ENCODE measurements at places on chromosomes 16 and 17. TPM values are rescaled to one million over a fixed set of nuclear protein-coding genes. Genes with fewer than 3 reads are reported as not detected.

- H3K27ac ChIP-seq, result no peak overlapping the region
- no peaks in the 10 kb centered on the region for H3K27me3 ChIP-seq
- H3K4me1 ChIP-seq, result no peaks in the 10 kb centered on the region
- DNase-seq, result no peak
Observed at GRCh38 chr16:66960270-66960669, 796 bp upstream of the CES3 start.

RASD1 gene
- total RNA-seq, result 5.7 TPM

GRCh38 chr16:12272264-12272663 is 295.7 kb downstream of the SNX29 start:
- no peaks in the 10 kb centered on the region for H3K27me3 ChIP-seq
- H3K36me3 ChIP-seq, result no peaks in the 10 kb centered on the region
- H3K4me1 ChIP-seq, result no peaks in the 10 kb centered on the region
- DNase-seq, result no peak

KRT25 gene
- total RNA-seq, result not detected

DNA sequence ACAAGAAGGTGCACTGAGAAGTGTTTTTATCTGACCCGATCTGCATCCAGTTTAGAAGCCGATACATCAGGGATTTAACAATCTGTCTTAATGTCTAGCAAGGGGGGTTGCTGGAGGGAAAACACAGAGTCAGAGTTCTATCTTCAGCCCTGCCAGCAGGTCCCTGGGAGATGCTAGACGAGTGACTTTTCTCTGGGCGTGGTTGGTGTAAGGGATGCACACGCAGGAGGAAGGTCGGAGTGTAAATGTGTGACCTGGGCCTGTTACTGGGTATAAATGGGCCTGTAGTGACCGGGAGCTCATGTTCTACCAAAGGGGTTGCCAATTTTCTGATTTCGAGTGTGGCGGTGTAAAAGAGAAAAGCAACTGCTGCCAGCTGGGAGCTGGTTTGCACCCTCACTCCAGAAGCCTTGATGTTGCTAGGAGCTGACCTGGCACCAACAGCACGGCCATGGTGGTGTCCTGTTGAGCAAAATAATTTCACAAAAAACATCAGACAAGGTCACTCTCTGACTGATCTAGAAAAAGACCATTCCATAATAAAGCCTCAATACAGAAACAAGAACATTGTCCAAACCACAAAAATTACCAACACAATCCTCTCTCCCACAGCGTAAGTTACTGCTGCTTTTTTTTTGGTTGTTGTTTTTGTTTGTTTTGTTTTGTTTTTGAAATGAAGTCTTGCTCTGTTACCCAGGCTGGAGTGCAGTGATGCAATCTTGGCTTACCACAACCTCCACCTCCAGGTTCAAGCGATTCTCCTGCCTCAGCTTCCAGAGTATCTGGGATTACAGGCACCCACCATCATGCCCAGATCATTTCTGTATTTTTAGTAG is 1.3 kb upstream of the KCTD13 start:
- no peak overlapping the region for H3K27ac ChIP-seq
- H3K27me3 ChIP-seq, result no peaks in the 10 kb centered on the region
- DNase-seq, result no peak
- H3K4me1 ChIP-seq, result peaks cover 8% of the 10 kb centered on the region
- H3K36me3 ChIP-seq, result peaks cover 2% of the 10 kb centered on the region

- no peaks in the 10 kb centered on the region for H3K27me3 ChIP-seq
- peak; percentile 95 for DNase-seq
- H3K36me3 ChIP-seq, result peaks cover 7% of the 10 kb centered on the region
- H3K4me1 ChIP-seq, result no peaks in the 10 kb centered on the region
Observed at GRCh38 chr17:82105882-82106687, 8.0 kb upstream of the FASN start.

GRCh38 chr16:88988980-88989811 is 12.2 kb upstream of the CBFA2T3 start:
- H3K4me1 ChIP-seq, result no peaks in the 10 kb centered on the region
- no peaks in the 10 kb centered on the region for H3K27me3 ChIP-seq
- H3K36me3 ChIP-seq, result no peaks in the 10 kb centered on the region
- no peak overlapping the region for H3K27ac ChIP-seq

NPB gene
- 2.1 TPM for total RNA-seq

DNA sequence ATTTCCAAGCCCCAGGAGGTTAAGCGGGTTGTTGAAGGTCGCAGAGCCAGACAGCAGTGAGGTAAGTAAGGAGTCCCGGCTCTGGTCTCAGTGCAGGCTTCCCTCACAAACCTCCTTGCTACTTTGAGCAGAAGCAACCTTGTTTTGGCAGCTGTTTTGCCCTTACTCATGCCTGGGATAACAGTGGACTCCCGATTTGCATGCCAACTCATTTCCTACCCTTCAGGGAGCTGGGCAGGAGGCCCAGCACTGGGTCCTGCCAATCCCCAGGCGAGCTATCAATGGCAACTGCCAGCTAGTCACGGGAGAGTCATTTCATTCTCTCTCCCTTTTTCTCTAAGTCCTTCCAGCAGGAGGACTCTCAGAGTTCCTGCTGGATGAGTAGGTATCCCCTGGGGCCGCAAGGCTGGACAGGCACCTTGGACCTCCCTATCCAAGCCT is 72.0 kb upstream of the KSR1 start:
- DNase-seq, result no peak
- H3K4me1 ChIP-seq, result no peaks in the 10 kb centered on the region
- no peak overlapping the region for H3K27ac ChIP-seq
- H3K27me3 ChIP-seq, result no peaks in the 10 kb centered on the region

- peaks cover 37% of the 10 kb centered on the region for H3K36me3 ChIP-seq
- no peak for DNase-seq
Observed at GRCh38 chr16:48291303-48291702, 44.0 kb upstream of the ABCC11 start.

- no peak for DNase-seq
- H3K27me3 ChIP-seq, result no peaks in the 10 kb centered on the region
- no peaks in the 10 kb centered on the region for H3K4me1 ChIP-seq
- no peak overlapping the region for H3K4me3 ChIP-seq
- no peaks in the 10 kb centered on the region for H3K36me3 ChIP-seq
Observed at GRCh38 chr17:32746698-32747097, 130.2 kb downstream of the MYO1D start.

DNA sequence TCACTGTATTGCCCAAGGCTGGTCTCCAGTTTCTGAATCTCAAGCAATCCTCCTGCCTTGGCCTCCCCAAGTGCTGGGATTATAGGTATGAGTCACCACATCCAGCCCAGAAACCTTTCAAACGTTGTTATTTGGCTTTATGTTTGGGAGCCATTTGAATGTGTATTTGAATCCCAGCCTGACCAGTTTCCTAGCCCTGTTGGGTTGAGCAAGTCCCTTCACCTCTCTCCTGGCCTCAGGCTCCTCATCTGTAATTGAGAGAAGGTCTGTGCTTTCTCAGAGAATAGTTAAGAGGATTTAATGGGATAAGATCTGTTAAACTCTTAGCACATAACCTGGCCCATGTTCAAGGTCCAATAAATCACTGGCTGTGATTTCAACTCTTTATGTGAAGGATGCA is 385.8 kb upstream of the RBFOX1 start:
- H3K27me3 ChIP-seq, result no peaks in the 10 kb centered on the region
- DNase-seq, result no peak
- H3K4me1 ChIP-seq, result no peaks in the 10 kb centered on the region
- H3K36me3 ChIP-seq, result no peaks in the 10 kb centered on the region
- no peak overlapping the region for H3K27ac ChIP-seq

- H3K36me3 ChIP-seq, result peaks cover 22% of the 10 kb centered on the region
- H3K4me1 ChIP-seq, result no peaks in the 10 kb centered on the region
- H3K27me3 ChIP-seq, result no peaks in the 10 kb centered on the region
Observed at GRCh38 chr17:75036643-75037268, 10.0 kb downstream of the ATP5PD start.

DNA sequence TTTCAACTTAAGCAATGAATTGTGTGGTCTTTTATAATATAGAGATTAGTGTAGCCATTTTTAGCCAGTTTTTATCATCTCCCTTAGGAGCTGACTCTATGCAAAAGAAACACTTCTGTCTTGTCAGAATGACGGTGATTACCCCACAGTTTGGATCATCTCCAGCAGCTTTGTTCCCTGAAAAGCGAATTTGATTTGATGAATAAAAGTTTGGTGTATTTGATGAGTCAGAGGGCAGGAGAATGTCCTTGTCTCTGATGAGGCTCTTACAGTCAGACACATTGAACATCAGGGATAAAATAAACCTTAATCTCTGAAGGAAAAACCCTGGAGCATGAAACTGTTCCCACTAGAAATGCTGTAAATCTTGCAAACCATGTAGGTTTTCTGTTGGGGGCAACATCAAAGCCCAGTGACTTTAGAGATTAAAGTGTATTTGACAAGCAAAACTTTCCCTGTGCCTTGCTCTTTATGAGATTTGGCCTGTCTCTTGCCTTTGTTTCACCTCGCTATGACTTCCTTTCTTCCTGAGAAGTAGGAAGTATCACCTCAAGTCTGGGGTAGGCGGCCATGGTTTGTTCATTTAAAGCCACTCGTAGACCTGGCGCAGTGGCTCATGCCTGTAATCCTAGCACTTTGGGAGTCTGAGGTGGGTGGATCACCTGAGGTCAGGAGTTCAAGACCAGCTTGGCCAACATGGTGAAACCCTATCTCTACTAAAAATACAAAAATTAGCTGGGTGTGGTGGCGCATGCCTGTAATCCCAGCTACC is 209.3 kb downstream of the FTO start:
- no peaks in the 10 kb centered on the region for H3K36me3 ChIP-seq
- H3K27ac ChIP-seq, result no peak overlapping the region
- no peak for DNase-seq
- no peak overlapping the region for H3K4me3 ChIP-seq
- peaks cover 4% of the 10 kb centered on the region for H3K4me1 ChIP-seq
- no peaks in the 10 kb centered on the region for H3K27me3 ChIP-seq
